ENCODE measurements at places on chromosomes 13 and 19. TPM values are rescaled to one million over a fixed set of nuclear protein-coding genes. Genes with fewer than 3 reads are reported as not detected.
A peak's percentile ranks its signal among the peaks of the same experiment; 100 is the strongest.

GRCh38 chr13:30576528-30576927, 41.2 kb upstream of the USPL1 start:
- peak; percentile 57 for DNase-seq

GRCh38 chr13:105997581-105998550, 537.6 kb downstream of the EFNB2 start:
- DNase-seq = no peak

DNA sequence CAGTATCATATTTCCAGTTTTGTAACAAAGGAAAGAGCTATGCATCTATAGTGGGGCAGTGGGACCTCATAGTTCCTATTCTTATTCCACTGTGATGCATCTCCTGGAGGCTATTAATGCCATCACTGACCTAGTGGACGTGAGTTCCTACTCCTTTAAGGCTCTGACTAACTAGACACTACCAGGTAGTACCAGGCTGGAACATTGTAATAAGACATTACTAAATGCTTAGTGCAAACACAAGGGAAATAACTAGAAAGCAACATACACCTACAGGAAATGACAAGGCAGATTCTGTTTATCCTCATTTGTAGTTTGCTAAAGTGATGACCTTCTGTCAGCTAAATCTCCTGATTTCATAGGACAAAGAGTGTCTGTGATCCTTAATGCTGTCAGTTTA, 192.5 kb downstream of the POSTN start:
- DNase-seq = no peak

DNA sequence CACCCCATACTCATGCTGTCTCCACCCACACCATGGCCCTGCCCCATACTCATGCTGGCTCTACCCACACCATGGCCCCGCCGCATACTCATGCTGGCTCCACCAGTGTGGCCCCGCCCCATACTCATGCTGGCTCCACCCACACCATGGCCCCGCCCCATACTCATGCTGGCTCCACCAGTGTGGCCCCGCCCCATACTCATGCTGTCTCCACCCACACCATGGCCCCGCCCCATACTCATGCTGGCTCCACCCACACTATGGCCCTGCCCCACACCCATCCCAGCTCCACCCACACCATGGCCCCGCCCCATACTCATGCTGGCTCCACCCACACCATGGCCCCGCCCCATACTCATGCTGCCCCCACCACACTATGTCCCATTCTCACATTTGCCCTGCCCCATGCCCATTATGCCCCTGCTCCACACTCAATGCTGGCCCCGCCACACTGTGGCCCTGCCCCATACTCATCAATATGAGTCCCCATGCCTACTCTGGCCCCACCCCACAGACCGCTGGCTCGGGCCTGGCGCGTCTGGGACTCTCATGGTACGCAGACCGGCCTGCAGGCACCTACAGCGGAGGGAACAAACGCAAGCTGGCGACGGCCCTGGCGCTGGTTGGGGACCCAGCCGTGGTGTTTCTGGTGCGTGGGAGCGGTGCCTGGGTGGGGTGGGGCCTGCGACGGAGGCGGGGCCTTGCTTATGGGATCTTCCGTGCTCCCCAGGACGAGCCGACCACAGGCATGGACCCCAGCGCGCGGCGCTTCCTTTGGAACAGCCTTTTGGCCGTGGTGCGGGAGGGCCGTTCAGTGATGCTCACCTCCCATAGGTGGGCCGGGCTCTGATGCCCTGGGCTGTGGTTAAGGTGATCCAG, 3.7 kb upstream of the ARHGAP45 start:
- peak; percentile 65 for DNase-seq

DNA sequence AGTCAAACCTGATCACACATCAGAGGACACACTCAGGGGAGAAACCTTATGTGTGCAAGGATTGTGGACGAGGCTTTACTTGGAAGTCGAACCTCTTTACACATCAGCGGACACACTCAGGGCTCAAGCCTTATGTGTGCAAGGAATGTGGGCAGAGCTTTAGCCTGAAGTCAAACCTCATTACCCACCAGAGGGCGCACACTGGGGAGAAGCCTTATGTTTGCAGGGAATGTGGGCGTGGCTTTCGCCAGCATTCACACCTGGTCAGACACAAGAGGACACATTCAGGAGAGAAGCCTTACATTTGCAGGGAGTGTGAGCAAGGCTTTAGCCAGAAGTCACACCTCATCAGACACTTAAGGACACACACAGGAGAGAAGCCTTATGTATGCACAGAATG, 8.2 kb upstream of the ZNF527 start:
- DNase-seq = no peak

- DNase-seq = no peak
Measured at GRCh38 chr13:102441085-102441484, 39.2 kb upstream of the FGF14 start.

The NCCRP1 gene
- not detected for total RNA-seq
